Fibroblast of the aortic adventitia (primary cell): ENCODE measurements at places on chromosomes 2 and 18. TPM values are rescaled to one million over a fixed set of nuclear protein-coding genes. Genes with fewer than 3 reads are reported as not detected.

DNA sequence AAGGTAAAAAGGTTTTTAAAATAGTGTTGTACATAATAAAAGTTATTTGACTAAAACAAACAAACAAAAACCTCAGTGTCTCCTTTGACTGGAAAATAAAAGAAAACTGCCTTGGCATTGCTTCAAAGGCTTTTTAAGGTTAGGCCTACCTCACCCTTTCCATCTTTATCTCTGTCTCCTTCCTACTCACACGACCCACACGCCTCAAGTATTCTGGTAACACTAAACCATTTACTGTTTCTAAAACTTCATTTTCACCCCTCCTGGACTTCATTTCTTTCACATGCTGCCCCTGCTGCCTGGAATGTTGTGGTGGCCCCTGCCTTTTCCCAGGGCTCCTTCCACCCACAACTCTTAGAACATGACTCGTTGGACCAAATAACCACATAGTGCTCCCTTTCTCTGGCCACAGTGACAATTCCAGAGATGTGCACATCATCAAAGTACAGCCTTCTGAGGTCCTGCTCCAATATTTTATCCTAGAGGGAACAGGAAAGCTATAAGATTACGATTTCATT is 54.0 kb downstream of the ERBB4 start:
- DNase-seq = no peak

GRCh38 chr2:188824125-188824524 is 150.0 kb upstream of the COL3A1 start:
- no peak for DNase-seq

GRCh38 chr18:55550471-55550870 is 37.5 kb downstream of the TCF4 start:
- peak; percentile 58 for DNase-seq

DNA sequence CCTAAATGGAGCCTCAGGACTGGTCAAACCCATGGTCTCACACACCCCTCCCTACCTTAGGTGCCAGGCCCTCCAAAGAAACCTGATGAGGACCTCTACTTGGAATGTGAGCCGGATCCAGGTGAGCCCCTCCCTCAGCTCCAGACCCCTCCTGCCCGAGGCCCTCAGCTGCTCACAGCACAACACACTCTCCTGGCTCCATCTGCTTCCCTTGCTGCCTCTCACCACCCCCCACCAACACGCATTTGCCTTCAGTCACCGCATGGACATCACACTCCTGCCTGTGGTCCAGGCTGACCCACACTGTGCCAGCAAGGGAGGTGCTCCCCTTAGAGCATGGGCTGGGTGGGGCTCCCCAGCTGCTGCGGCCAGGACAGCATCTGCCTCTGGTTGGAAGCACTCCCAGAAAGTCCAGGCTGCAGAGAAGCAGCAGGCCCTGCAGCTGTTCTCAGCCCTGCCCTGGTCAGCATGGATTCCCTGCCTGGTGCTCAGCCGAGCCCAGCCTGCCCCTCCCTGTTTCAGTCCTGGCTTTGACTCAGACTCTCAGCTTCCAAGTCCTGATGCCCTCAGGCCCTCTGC is 15.1 kb downstream of the SH2D6 start:
- peak; percentile 98 for DNase-seq

DNA sequence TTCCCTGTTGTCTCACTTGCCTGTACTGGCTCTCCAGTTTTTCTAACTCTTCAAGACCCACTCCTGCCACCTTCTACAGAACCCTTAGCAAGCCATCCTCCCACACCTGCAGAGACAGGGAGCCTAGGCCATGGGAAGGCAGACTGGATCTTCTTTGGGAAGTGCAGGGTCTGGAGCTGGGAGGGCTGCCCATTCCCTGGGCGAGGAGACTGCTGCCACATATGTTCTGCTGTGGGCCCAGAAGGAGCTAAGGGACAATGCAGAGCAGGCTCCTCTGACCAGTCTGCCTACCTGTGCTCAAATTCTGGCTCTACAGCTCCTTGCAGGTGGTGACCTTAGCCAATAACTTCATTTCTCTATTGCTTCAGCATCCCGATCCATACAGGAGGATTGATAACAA is 152.1 kb upstream of the CELF4 start:
- no peak for DNase-seq

- DNase-seq = peak; percentile 26
Measured at GRCh38 chr2:219844401-219845091, 217.1 kb downstream of the SLC4A3 start.

GRCh38 chr18:56511996-56512395 is 126.4 kb downstream of the TXNL1 start:
- DNase-seq = no peak

DNA sequence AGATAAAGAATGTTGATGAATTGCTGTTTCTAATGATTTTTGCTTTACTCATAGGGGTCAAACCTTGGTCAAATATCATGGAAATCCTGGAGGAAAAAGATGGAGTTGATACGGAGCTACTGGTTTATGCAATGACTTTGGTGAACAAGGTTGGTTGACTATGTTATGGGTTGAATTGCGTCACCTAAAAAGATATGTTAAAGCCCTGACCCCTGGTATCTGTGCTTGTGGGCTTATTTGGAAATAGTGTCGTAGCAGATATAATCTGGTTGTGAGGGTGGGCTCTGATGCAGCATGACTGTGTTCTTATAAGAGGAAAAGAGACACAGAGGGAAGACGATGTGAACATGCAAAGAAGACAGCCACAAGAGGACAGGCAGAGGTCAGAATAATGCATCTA is 226.2 kb downstream of the TPGS2 start:
- no peak for DNase-seq

- peak; percentile 95 for DNase-seq
Measured at GRCh38 chr2:37283207-37283606, 41.4 kb downstream of the PRKD3 start.

- no peak for DNase-seq
Measured at GRCh38 chr2:172091000-172091641, 5.8 kb downstream of the DLX1 start.

GRCh38 chr2:44560941-44561340 is 199.2 kb downstream of the CAMKMT start:
- peak; percentile 53 for DNase-seq

GRCh38 chr2:69770747-69771146 is 28.8 kb downstream of the ANXA4 start:
- no peak for DNase-seq

DNA sequence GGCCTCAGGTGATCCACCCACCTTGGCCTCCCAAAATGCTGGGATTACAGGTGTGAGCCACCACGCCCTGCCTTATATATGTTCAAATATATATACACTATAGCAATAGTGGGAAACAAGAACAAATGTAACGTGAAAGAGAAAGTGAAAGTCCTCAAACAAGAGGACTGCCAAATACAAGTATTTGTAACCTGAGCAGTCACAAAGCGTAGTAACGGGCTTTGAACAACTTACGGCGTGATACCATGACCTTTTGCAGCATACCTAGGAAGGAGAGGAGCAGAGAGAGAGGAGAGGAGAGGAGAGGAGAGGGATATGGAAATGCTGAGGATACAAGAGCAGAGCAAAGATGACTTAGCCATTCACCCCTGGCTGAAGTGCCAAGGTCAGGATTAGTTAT is 113.8 kb upstream of the RGPD4 start:
- DNase-seq = no peak

DNA sequence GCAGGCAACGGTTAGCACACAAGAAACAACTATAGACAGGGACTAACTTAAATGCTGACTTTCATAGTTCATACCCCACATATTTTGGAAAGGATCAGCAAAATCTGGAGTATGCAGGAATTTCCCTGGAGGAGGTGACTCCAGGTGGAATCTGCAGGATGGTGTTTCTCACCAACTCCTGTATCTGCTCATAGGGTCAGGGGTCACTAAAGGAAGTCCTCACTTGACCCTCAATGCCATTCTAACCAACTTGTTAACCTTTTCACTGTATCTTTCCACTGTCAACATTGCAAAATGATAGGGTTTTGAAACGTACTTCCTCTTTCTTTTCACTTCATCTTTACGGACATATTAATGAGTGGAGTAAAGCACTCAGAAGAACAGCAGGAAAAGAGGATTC is 207.0 kb upstream of the CXCR4 start:
- no peak for DNase-seq

- no peak for DNase-seq
Measured at GRCh38 chr2:149885468-149885867, 297.9 kb upstream of the MMADHC start.

- peak; percentile 74 for DNase-seq
Measured at GRCh38 chr2:241965931-241966412, 96.4 kb downstream of the RTP5 start.

DNA sequence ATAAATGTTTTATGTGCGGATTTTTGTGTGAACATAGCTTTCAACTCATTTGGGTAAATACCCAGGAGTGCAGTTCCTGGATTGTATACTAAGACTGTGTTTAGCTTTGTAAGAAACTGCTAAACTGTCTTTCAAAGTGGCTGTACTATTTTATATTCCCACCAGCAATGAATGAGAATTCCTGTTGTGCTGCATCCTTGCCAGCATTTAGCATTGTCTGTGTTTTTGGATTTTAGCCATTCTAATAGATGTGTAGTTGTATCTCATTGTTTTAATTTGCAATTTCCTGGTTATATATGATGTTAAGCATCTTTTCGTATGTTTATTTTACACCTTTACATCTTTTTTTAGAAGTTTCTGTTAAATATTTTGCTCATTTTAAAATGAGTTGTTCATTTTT is 24.2 kb downstream of the VRK2 start:
- no peak for DNase-seq

GRCh38 chr2:234494361-234495250 is 2.3 kb downstream of the ARL4C start:
- DNase-seq = peak; percentile 86

DNA sequence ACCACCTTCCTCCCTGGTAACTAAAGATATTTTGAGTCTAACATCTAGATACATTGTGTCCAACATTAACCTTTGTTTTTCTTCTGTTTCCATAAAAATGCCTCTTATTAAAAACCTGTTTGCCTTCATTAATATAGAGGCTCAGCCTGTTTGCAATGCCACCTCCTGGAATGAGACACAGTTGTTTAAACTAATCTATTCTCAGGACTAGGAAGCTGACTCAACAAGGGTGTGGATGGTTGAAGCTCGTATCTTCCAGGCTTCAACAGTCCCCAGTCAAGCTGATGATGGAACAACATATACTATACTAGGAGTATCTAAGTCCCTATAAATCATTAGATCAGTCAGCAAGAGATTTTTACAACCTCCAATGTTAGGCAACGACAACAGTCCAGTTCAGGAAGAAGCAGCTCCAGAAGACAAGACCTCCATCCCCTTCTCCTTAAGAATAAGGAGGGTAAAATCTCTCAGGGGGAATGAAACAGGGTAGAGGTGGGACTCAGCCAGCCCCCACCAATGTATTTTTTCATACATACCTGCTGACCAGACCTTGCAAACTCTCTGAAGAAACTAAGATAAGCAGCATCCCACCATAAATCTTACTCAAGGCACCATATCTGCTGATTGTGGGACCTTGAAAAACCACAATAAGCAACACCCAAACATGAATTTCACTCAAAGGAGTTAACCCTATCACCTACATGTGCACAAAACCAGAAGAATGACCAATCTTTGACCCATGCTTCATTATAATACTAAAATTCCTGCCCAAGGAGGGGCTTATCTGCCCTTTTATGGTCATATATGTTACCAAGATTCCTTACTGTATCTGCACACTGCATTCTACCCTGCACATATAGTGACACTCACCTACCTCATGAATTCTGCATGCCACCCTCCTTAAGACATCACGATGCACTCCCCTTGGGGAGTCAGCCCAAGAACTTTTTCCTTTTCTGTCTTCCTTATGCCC is 21.4 kb downstream of the ZNF24 start:
- no peak for DNase-seq

DNA sequence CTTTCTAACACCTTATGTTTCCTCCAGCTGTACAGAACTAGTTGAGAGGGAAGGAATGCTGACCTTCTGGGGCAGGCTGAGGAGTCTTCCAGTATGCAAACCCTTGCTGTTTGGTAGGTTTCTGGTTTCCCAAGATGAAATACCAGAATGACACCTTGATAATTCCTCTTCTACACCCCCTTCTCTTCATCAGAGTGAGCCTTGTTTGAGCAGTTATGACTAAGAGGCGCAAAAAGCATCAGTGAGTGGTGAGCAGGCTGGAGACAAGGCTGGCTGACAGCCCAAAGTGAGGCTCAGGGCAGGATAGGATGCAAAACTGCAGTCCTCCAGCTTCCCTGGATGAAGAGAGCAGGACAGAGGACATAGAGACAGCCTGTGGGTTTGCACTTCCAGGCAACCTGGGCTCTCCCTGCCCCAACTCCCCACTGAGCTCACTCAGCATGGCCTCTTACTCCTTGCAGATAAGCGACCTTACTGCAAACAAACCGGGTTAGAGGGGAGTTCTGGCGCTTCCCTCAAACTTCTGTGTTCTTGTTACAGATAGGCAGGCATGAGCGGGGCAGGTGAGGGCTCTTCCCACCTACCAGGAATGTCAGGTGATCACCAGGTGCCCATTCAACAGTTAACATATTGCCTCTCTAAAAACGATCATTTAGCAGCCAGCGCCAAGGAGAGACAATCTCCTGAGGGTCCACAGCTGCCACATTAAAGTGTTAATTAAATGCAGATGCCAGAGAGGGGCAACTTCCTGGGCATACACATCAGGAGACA is 5.4 kb downstream of the MPPE1 start:
- peak; percentile 13 for DNase-seq

DNA sequence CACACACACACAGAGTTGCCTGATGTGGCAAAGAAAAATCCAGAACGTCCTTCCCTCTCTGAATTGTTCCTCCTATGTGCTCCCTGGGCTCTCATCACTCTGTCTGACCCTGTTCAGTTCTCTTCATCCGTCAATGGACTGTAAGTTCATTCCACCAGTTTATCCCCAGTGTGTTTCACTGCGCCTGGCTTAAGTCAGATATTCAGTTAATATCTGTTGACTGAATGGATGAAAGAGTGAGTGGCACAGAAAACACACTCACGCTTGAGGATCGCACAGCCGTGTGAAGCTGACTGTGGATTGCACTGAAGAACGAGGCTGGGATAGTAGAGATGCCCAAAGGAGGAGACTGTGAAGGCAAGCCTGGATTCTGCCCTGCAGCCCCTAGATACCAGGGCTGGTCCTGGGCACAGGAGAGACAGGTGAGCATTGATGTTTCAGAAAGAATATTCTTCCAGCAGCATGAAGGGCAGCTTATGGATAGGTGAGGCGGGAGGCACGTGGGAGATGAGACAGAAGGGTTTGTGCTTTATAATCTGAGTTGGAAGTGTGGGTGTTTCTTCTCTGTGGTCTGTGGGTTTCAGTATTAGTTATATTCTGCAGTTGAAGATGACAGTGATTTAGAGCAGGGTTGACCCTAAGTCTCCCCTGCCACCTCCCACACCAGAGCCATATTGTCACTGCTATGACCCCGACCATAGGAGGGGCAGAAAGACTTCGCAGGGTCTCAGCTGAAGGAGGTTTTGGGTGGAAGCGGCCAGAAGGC is 129.9 kb downstream of the SOCS6 start:
- no peak for DNase-seq

DOK6 gene
- total RNA-seq = 2.1 and 3.2 TPM in 2 replicates

MAPK4 gene
- total RNA-seq = under 0.01 TPM in 1 of 2 replicates, not detected in the other

AKAIN1 gene
- total RNA-seq = not detected in 2 replicates

PTPN4 gene
- 11.5 and 20.6 TPM in 2 replicates for total RNA-seq

RGPD3 gene
- total RNA-seq = 0.41 and 0.45 TPM in 2 replicates

SLC23A3 gene
- 1.6 and 3.1 TPM in 2 replicates for total RNA-seq

KCNE4 gene
- 4.1 and 22.2 TPM in 2 replicates for total RNA-seq

KLHL41 gene
- total RNA-seq = 1.4 and 2.1 TPM in 2 replicates
